ENCODE measurements at places on chromosomes 13 and 19. TPM values are rescaled to one million over a fixed set of nuclear protein-coding genes. Genes with fewer than 3 reads are reported as not detected.

CYP2A6 gene
- not detected for total RNA-seq

VSIG10L gene
- 1.6 TPM for total RNA-seq

RAB3A gene
- under 0.01 TPM for total RNA-seq

CCDC70 gene
- not detected for total RNA-seq

ZNF571 gene
- 7.9 TPM for total RNA-seq

DACH1 gene
- total RNA-seq = not detected

ZNF8 gene
- total RNA-seq = 8.0 TPM

PRKCG gene
- not detected for total RNA-seq

DACT3 gene
- total RNA-seq = not detected

PNMA8A gene
- 4.7 TPM for total RNA-seq

MRPL57 gene
- 29.7 TPM for total RNA-seq

THSD8 gene
- not detected for total RNA-seq

ZNF296 gene
- total RNA-seq = 1.2 TPM

OR10H1 gene
- not detected for total RNA-seq

AMER2 gene
- not detected for total RNA-seq

LIM2 gene
- total RNA-seq = not detected

EPSTI1 gene
- total RNA-seq = 1.7 TPM
